ENCODE measurements at places on chromosomes 5 and 9. TPM values are rescaled to one million over a fixed set of nuclear protein-coding genes. Genes with fewer than 3 reads are reported as not detected.

The PCDHA1 gene
- total RNA-seq, result not detected

The IRX2 gene
- total RNA-seq, result 0.72 TPM

The TMEM232 gene
- not detected for total RNA-seq

The SMIM27 gene
- total RNA-seq, result 2.9 TPM

The PCDHB11 gene
- total RNA-seq, result 0.65 TPM

The ECSCR gene
- 28.2 TPM for total RNA-seq

The GKAP1 gene
- 0.65 TPM for total RNA-seq

The TSPAN17 gene
- total RNA-seq, result 19.1 TPM

The F12 gene
- total RNA-seq, result not detected

The HAND1 gene
- total RNA-seq, result not detected

The VCAN gene
- 976 TPM for total RNA-seq

The GPR21 gene
- not detected for total RNA-seq

The ELAVL2 gene
- not detected for total RNA-seq

The MARCHF11 gene
- not detected for total RNA-seq

The GADD45G gene
- total RNA-seq, result 1.4 TPM

Measured in cardiac atrium fibroblast (primary cell).